ENCODE measurements at places on chromosomes 1 and 21.
A peak's percentile ranks its signal among the peaks of the same experiment; 100 is the strongest.

GRCh38 chr1:246460406-246460805 lies 46.7 kb downstream of the SMYD3 start:
- DNase-seq: no peak

DNA sequence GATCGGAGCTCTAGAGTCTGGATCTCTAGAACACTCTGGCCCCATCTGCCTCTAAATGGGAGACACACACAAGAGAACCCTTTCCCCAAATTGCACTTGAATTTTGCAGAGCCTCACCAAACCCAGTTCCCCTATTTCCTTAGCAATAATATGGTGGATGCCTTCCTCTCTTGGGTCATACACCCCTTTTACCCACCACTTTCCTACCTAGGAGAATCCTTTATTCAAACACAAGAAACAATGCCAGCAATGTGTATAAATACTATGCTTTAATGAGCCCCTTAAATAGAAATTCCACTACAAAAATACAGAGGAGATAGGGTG lies 760 bp upstream of the SF3B4 start:
- no peak for DNase-seq

- no peak for DNase-seq
These were observed 20.4 kb upstream of the LAMC1 start for GRCh38 chr1:183002797-183003196.

DNA sequence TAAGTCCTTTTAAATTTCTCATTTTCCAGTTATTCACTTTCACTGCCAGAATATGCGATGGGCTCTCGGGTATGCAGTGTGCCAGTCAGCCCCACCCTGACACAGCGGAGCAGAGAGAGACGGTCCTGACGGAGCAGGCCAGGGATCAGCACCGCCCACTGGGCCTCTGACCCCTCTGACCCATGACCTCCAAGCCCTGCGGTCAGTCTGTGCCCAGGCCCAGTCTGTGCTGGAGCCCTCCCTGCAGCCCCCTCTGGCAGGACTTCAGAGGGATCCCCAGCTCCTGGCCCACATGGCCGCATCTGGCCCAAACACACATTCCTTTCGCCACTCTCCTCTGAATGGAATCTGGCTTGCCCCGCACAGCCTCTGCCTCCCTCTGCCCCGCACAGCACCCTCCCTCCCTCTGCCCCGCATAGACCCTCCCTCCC lies 43.4 kb upstream of the COL6A2 start:
- no peak for DNase-seq

DNA sequence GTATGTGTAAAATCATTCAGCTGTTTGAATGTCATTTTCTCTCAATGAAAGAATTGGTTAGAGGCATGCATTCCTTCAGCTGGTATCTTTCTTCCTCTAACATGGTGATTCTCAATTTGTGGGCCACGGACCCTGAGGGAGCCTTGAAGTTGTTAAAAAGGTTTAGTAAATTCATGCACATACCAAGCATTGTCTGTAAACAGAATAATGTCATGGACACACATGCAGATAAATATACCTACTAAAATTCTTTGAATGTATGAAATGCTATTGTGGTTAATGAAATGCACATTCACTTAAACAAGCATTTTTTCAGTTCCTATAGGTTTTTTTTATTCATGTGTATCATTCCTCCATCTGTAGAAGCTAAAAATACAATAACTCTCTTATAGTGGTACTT lies 65.4 kb downstream of the PBX1 start:
- DNase-seq: no peak

GRCh38 chr1:99766378-99766800 lies at the start of gene FRRS1:
Gene FRRS1, minus strand, starts transcription at chr1:99766635. Its CDS starts 17,867 bp downstream, at chr1:99748768.
- peak; percentile 57 for DNase-seq

- DNase-seq: no peak
These were observed 106.7 kb downstream of the SCMH1 start for GRCh38 chr1:41135196-41135947.

GRCh38 chr21:41835711-41836154 lies 43.4 kb downstream of the PRDM15 start:
- no peak for DNase-seq

DNA sequence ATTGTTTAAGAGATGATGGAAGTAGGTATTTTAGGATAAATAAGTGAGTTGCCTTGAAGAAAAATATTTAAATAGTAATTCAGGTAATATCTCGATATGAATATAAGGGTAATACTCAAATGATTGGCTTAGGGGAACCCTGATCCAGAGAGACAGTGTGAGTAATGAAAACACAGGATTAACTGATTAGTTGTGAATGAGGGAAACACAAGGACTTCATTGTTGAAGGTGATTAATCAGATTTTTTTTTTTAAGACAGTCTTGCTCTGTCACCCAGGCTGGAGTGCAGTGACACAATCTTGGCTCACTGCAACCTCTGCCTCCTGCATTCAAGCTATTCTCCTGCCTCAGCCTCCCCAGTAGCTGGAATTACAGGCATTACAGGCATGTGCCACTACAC lies 12.7 kb downstream of the SLC25A33 start:
- no peak for DNase-seq

- DNase-seq: no peak
These were observed 15.2 kb downstream of the LRRC71 start for GRCh38 chr1:156935505-156936128.

DNA sequence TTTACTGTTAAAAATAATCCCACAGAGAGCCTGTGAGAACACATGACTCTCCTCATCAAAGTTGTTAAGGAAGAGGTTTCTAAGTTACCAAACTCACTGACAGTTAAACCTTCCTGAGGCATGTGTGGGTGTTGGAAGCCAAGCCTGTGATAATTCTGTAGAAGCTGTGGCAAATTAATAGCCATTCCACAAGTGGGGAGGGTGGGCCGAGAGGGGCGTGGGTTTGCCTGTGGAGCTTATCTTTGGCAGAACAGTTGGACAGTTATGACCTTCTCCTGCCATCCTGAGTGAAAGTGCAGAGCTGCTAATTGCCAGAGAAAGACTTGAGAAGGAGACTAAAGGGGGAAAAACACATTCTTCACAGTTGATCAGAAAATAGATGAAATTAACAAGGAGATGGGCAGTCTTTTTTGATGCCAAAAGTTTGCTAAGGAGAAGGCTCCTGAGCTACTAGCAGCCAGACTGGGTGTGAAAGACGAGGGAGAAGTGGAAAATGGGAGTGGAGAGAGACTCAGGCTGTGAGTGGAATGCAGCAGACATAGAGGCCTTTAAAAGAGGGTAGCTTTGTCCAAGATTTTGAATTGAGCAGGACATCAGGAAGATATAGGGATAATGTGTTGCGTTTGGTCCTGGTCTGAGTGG lies 1.6 kb upstream of the PLA2G2C start:
- DNase-seq: no peak

DNA sequence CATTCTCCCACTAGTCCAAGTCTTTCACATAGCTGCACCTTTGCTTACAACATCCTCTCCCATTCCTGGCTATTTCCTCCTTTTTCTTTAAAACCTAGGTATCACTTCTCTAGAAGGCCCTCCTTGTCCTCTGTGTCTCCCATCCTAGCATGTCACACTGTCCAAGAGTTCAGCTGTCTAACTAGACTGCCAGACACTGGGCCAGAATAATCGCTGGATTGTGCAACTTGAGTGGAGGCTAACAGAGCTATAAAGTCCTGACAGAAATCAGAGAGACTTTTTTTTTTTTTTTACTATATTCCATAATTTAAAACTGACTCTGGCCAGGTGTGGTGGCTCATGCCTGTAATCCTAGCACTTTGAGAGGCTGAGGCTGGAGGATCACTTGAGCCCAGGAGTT lies 4.2 kb upstream of the ANGPTL7 start:
- DNase-seq: no peak

- DNase-seq: no peak
These were observed 170.2 kb downstream of the DYRK1A start for GRCh38 chr21:37536616-37537278.

DNA sequence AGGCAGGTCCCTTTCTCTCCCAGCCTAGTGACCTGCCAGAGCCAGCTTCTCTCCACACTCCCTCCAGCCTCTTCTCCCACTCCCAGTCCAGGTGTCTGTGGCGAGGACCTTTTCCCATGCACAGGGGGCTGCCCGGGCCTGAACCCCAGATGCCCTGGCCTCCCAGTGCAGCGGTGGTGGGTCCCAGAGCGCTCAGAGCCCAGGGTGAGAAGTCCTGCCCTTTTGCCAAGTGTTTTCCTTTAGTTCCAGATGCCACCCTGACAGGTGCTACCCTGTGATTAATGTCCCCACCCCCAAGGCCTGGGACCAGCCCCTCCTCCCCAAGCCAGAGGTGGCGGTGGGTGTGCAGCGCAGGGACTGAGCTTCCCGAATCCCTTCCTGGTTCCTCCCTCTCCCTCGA lies 90.4 kb downstream of the PAX7 start:
- no peak for DNase-seq

DNA sequence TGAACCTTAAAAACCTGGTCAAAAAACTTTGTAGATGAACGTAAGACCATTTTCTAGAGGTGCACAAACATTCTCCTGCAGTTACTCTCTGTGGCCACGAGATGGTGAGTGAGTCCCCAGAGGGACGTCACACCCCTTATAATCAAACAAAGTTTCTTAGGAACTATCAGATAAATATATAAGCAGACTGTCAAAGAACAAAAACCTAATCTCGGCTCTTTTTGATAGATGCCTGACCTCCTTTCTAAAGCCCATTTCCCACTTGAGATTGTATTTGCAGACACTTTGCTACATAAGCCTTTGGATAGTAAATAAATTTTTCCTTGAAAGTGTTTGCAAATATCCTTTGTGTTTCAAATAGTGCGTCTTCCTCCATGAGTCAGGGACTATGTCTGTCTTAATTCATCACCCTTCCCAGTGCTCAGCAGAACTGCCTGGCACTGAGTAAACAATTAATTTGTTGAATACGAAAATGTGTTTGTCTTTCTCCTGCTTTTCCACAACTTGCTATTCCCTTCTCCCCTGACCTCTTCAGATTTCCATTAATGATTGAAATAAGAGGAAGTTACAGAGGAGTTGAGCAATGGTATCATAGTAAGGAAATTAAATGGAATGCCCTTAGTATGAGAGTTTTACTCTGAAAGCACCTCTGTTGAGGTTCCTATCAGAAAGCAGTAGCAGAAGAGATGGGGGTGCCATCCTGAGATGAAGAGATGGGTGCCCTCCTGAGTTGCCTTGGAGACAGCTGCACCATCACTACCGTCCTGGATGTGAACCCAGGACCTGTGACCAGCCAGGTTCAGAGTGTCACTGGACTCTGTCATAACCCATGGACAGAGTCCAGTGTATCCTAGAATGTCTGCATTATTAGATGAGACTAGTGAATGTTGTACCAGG lies 57.8 kb upstream of the RAVER2 start:
- peak; percentile 61 for DNase-seq

GRCh38 chr1:226029093-226029496 lies 30.0 kb upstream of the SDE2 start:
- no peak for DNase-seq

DNA sequence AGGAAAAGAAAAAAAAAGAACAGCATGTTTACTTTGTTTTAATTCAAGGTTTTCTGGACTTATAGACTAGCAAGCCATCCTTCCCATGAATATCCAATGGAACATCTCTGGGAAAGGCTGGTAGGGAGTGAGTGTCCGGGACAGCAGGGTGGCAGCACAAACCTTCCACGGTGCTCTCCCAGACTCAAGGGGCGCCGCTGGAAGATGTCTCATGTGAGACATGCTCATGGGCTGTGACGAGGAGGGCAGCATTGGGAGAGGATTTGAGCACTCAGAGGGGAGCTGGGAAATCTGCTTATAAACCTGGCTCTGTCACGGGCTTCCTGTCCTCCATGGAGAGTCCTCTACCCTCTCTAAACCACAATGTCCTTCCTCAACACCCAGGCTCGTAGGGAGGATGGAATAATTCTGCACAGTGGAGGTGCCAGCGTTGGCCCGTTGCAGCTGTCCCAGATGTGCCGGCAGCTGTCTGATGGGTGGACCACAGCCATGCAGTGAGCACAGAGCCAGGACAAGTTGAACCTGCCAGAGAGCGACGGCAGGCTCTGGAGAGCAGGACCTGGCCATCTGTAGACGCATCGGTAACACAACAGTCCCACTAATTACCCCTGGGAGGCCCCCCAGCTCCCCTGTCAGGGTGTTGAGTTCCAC lies 100.1 kb upstream of the IGSF21 start:
- peak; percentile 39 for DNase-seq

GRCh38 chr1:183721041-183721440 lies 67.9 kb upstream of the APOBEC4 start:
- no peak for DNase-seq

- peak; percentile 89 for DNase-seq
These were observed at the start of gene MARK1 for GRCh38 chr1:220527908-220528678. Gene MARK1, plus strand, starts transcription at chr1:220528136. Its CDS starts 687 bp downstream, at chr1:220528823.

GRCh38 chr1:25246600-25247023 lies 642 bp downstream of the RSRP1 start:
- peak; percentile 24 for DNase-seq

DNA sequence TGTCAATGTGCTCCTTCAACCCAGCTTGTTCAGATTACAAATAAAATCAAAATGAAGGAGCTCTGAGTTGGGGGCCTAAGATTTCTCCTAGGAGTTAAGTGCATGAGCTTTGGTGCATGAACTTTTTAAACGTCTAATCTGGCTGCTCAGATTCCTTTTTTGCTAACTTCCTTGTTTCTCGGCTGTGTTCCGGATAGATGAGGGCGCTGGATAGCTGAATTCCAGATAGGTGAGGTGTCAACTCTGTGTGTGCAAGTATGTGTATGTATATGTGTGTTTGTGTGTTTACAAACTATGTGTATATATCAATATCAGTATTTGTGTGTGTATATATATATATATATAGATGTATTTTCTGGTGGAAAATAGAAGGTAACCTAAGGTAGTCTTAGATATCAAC lies 37.5 kb upstream of the RCAN3 start:
- no peak for DNase-seq

DNA sequence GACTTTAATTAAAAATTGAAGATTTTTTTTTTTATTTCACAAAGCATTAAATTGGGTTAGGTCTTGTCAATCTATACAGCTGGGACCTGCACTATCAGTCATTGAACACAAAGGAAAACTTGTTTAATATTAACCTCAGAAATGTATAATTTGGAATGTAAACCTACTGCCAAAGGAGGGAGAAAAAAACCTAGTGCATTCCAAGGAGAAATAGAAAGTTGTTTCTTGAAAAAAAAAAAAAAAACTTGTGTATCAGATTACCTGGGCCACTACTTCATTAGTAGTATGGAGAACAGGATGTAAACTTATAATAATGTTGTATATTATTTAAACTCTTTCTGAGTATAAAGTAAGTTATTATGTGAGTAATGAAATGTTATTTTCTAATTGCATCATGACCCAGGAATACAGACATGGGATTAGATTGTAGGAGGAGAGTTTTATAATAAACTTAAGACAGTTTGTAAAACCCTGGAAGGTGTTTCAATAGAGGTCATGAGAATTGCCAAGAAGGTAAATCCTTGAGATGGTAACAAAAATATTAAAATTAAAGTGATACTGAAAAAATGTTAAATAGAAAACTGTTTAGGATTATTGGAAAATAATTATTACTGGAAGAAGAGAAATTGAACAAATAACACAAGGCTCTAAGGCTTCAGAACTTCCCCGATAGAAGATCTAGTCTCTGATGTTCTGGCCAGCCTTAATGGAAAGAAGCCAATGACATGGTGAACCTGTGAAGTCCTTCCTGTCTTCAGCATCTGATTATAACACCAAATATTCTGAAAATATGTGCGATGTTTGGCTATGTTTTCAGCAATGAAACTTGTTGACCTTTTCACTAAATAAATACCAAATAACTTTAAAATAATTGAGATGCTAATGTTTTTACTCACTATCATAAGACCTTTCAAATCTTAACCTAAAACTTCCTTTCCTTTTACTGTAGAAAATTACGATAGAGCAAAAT lies 412.8 kb upstream of the LYPLAL1 start:
- no peak for DNase-seq

GRCh38 chr1:28466226-28466778 lies 39.5 kb upstream of the RCC1 start:
- DNase-seq: no peak

Measured in G401 (cell line).